Fibroblast of skin of right quadriceps (primary cell): ENCODE measurements at places on chromosomes 3 and 15.
A peak's percentile ranks its signal among the peaks of the same experiment; 100 is the strongest.

DNA sequence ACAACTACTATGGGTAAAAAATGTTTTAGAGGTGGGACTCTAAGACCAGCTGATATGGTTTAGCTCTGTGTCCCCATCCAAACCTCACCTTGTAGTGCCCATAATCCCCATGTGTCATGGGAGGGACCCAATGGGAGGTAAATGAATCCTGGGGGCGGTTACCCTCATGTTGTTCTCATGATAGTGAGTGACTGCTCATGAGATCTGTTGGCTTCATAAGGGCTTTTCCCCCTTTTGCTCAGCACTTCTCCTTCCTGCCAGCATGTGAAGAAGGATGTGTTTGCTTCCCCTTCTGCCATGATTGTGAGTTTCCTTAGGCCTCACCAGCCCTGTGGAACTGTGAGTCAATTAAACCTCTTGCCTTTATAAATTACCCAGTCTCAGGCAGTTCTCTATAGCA, 45.7 kb downstream of the FAM98B start:
- DNase-seq: no peak

- peak; percentile 54 for DNase-seq
Observed at GRCh38 chr3:32780735-32781210, 37.0 kb upstream of the TRIM71 start.

DNA sequence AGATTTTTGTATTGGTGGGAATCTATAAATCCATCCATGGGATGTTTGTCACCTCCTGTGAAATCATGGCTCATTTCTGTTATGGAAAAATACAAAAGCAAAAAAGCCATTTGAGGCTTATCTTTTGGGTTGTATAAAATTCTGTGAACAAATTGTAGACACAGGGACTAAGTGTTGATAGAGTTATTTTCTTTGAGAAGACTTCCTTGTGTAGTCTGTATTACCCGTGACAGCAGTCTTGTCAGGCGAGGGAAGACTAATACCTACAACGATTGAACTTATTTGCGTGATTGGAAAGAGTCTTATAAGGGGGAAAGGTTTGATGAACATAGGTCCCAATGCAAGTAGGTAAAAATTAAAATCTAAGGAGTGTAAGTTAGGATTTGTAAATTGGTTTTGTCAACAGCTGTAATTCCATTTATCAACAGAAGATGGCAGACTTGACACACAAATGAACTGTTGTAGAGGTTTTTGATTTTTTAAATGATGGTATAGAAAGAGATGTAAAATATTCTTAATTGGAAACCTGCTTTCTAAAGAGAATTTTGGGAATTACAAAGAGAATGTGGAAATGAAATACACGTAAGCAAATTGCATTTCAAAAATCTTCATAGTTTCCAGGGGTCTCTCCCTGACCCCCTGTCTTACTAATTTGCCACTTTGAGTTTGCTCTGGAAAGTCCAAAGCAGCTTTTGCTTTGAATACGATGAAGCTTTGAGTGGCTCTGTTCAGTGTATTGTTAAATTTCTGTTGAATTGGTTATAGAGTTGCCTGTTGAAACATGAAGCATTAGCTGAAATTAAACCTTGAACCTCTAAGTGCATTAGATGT, 33.2 kb downstream of the SLC25A26 start:
- peak; percentile 34 for DNase-seq

- DNase-seq: no peak
Observed at GRCh38 chr3:47355010-47355409, 25.8 kb upstream of the PTPN23 start.

- no peak for DNase-seq
Observed at GRCh38 chr3:119099785-119100184, 46.2 kb upstream of the TEX55 start.

DNA sequence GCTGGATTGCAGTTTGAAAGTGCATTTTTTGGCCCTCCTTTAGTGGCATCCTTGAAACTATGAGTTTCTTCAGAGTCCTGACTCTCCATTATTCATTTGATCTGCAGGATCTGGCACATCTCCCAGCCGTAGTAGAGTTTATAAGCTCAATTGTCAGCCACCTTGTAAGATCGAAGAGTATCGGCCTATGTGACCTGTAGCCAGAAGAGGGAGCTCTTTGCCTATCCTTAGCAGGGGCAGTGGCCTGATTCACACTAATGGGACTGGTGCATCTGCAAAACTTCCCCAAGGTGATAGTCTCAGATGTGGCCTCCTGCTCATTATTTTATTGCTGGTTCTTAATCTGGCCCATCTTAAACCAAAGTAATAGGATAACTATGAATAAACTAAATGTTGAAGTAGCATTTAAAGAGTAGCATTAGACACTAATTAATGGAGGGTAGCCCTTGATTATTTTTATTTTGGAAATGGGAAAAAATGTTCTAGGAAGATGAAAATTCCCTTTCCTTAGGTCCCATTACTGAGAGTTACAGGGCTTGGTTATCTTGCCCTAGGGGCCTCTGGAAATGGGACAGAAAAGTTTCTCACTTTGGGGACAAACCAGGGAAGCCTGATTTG, 21.2 kb downstream of the GCSAM start:
- DNase-seq: peak; percentile 51

DNA sequence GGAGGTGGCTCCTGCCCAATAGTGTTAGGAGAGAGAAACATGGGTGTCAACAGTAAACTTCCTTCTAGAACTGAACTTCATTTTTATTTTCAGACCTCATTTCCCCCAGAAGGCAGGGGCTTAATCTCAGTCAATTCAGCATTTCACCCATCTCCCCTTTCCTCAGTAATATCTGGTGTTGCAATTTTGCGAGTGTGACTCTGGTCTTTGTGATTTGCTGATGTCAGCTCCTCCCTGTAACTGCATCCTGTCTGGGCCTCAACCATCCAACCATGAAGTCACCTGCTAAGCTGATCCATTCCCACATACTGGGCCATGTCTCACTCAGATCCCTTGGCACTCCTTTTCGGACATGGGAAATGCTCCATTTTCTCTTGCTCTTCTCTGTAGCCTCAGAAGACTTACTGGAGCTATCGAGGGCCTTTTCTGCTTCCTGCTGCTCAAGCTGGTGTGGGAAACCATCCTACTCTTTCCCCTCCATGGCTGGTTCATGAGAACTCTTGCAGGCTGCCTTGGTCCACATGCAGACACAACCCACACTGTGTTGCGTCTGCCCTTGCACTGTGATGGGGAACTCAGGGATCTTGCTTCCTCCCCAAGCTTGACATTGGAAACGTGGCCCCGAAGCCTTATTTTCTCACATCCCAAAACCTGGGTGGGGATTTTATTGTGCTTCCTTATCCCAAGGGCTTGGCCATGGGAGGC, 24.6 kb downstream of the CCR4 start:
- DNase-seq: no peak

GRCh38 chr3:20912406-20912805, 726.4 kb upstream of the SGO1 start:
- peak; percentile 34 for DNase-seq

- peak; percentile 12 for DNase-seq
Observed at GRCh38 chr3:157914882-157915281, 191.3 kb downstream of the SHOX2 start.

GRCh38 chr3:144437989-144438388, 466.4 kb downstream of the DIPK2A start:
- DNase-seq: no peak

GRCh38 chr3:135268941-135269532, 474.0 kb downstream of the EPHB1 start:
- DNase-seq: no peak

DNA sequence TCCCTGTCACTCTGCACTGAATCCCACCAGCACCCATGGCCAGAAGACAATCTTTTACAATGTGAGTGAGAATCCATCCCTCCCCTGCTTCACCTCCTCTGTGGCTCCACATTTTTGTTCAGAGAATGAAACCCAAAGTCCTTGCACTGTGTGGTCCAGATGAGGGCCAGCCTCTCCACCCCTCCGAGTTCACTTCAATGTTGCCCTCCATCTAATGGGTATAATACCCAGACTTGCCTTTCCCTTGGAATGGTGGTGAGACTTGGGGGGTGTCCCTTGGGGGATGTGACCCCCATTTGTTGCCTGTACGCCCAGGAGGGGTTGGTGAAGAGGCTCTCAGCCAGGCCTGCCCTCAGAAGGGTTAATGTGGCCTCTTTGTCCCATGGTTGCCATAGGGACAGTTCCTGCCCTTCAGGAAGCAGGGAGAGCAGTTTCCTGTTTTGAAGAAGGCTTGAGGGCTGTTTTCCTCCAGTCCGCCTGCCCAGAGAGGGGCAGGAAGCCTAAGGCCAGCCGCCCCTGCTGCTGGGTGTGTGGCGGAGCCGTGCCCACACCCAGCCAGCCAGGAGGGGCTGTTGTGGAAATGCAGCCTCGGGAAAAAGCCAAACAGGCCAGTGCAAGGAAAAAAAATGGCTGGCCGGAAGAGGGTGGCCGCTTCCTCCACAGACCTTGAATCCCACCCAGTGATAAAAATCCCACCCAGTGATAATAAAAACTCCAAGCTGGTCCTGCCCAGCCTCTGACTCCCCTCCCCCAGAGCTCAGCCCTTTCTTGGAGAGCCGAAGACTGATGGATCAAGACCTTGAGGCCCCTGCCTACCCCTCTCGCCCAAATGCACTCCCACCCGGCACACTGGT, 14.6 kb upstream of the FGD5 start:
- DNase-seq: no peak

DNA sequence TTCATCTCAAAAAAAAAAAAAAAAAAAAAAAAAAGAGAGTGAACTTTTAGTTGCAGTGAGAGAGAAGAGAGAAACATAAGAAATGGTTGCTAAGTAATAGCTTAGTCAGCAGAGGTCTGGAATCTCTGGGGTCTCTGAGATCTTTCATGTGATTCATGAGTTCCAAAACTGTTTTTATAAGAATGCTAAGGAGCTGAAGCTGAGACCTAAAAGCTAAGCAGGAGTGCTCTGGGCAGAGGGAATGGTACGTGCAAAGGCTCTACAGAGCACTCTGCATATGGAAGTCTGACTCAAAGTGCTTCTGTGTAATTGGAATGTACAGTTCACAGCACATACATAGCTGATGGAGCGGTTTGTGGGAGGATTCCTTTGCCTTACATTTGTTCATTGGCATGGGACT, 66.3 kb upstream of the LRIG1 start:
- DNase-seq: peak; percentile 97

DNA sequence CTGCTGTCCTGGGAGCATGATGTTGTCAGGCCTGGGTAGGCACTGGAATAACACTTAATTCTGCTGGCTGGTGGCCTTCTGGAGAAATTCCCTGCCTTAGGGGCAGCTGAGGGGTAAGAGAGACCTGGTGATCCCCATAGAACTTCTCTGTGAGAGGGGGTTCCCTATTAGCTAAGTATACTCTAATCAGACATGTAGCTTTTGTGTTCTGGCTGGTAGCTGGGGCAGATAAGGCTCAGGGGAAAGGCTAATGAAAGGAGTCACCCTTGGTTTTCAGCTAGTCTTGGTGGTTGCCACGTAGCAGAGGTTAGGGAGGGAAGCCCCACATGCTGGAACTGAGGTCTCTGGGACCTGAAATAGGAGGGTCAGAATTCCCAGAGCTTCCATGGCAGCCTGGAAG, 952 bp upstream of the HDDC3 start:
- no peak for DNase-seq

DNA sequence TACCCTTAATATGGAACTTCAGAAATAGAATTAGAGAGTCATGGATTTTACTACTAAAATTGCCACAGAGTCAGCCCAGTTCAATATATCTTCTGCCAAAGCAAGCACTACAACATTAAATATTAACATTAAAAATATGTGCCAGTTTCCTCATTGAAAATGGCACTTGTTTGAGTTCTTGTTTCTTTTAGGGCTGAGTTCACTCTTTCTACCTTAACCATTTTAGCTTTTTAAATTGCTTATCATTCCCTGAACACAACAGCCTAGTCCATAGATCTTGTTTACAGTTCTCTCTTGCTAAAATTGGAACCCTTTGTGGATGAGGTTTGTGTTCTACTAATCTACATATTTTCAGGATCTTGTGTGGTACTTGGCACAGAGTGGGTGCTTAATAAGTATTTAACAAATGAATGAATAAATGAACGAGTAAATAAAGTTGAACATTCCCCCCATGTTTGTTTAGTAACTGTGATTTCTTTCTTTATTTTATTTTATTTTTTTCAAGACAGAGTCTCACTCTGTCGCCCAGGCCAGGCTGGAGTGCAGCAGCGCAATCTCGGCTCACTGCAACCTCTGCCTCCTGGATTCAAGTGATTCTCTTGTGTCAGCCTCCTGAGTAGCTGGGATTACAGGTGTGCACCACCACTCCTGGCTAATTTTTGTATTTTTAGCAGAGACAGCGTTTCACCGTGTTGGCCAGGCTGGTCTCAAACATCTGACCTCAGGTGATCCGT, 46.0 kb upstream of the SLC7A14 start:
- no peak for DNase-seq

DNA sequence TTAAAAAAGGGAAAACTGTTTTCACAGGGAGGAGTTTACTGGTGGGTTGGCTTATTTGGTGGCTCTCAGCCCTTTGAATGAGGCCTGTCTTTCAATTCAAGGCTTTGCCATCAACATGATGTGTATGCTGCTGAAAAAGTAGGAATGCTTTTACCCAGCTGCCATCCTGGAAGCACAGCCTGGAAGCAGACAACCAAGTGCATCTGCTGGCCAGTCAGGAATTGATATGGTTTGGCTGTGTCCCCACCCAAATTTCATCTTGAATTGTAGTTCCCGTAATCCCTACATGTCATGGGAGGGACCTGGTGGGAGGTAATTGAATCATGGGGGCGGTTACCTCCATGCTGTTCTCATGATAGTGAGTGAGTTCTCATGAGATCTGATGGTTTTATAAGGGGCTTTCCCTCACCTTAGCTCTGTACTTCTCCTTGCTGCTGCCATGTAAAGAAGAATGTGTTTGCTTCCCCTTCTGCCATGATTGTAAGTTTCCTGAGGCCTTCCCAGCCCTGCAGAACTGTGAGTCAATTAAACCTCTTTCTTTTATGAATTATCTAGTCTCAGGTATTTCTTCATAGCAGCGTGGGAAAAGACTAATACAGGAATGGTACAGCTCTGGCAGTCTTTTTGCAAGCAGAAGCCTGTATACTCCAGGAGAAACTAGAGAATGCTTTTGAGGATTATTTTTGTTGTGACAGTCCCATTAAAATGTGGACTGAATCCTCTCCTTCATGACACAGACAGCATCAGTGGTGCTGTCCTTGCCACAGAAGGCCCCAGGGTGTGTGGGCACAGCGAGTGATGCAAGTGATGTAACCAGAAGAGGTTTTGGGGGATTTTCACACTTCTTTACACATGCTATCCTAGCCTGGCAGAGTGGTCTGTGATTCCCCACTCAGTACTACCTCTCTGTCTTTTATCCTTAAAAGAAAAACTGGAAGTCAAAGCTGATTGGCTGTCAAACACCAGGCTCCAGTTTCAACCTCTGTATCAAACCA, 20.0 kb downstream of the PLCL2 start:
- DNase-seq: no peak

- DNase-seq: no peak
Observed at GRCh38 chr15:72147418-72147817, 29.2 kb downstream of the SENP8 start.

DNA sequence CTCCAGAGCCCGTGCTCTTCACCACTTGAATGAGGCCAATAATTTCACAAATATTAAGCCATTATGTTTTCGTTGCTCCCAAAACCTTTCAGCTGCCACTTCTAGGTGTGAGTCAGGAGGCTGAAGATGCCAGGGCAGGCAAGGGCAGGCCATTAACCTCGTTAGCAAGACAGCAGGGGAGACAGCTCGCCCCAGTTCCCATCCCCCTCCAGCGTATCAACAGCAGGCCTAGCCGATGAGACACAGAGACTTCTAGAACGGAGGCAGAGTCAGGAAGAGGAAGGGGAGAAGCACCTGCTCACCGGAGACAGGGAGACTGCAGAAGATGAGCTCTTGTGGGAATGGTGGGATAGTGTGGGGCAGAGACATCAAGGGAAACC, 28.0 kb upstream of the PLA2G4E start:
- no peak for DNase-seq

- DNase-seq: peak; percentile 14
Observed at GRCh38 chr3:124298951-124299350, 307.0 kb upstream of the ROPN1 start.

GRCh38 chr15:60555806-60556205, 76.9 kb upstream of the ICE2 start:
- DNase-seq: no peak
